ENCODE measurements at places on chromosomes 11 and 22.

DNA sequence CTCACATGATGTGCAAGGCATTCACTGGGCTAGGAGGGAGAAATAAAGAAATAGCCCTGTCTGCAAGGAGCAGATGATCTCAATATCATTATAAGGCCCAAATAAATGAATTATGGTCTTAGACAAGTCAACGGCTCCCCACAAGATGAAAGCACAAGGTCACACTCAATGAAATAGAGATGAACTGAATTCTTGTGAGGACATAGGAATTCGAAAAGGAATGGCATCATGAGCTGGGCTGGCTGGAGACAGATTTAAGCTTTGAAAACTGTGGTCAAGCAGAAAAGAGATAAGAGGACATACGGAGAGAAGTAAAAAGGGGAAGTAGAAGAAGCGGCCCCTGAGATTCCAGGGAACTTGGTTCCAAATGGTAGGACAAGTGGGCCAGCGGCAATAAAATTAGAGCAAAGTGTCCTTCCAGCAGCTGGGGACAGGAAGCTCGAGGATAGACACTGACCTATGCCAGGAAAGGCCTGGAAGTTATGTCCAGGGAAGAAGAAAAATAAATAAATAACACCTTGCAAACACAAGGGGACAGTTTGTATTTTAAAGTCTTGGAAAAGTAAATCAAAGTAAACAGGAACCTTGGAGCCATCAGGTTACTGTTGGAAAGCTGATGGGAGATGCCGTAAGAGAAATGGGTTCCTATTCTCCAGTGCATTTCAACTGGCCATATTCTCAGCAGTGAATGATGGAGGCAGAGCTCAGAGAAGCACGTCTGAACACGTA is 37.8 kb downstream of the GALNT18 start:
- no peak for DNase-seq

GRCh38 chr11:95296165-95296564 is 65.2 kb upstream of the SESN3 start:
- DNase-seq = no peak

DNA sequence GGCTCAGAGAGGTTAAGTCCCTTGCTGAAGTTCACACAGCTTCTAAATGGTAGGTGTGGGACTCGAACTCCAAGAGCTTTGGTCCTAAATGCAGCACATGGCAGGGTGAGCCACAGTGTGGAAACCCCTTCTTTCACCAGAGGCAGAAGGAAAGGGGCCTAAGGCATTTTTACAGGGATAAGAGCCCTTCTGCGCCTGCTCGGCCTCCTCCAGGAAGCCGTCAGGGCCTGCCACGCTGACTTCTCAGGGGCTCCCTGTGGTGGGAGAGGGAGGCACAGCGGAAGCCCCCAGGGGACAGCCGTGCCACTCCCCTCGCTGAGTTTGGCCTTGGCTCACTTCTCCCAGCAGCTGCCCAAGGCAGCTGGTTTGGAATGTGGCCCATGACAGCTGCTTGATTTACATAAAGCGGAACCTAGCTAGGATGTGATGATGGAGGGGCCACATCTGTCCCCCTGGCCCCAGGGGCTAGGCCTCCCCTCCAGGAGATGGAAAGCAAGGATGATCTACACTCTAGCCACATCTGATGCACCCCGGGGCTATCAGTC is 35.4 kb downstream of the CD82 start:
- no peak for DNase-seq

DNA sequence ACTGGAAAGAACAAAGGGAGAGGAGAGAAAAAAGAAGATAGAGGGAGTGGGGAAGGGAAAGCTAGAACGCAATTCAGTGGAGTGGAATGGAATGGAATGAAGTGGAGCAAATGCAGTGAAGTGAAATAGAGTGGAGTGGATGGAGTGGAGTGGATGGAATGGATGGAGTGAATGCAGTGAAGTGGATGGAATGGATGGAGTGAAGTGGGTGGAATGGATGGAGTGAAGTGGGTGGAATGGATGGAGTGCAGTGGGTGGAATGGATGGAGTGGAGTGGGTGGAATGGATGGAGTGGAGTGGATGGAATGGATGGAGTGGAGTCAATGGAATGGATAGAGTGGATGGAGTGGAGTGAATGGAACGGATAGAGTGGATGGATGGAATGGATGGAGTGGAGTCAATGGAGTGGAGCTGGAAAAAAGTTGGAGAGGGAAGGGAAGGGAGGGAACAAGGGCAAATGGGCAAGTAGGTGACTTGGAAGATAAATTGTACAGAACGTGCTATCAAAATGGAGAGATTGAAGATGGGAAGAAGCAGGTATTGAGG is 13.9 kb downstream of the IFITM10 start:
- no peak for DNase-seq

DNA sequence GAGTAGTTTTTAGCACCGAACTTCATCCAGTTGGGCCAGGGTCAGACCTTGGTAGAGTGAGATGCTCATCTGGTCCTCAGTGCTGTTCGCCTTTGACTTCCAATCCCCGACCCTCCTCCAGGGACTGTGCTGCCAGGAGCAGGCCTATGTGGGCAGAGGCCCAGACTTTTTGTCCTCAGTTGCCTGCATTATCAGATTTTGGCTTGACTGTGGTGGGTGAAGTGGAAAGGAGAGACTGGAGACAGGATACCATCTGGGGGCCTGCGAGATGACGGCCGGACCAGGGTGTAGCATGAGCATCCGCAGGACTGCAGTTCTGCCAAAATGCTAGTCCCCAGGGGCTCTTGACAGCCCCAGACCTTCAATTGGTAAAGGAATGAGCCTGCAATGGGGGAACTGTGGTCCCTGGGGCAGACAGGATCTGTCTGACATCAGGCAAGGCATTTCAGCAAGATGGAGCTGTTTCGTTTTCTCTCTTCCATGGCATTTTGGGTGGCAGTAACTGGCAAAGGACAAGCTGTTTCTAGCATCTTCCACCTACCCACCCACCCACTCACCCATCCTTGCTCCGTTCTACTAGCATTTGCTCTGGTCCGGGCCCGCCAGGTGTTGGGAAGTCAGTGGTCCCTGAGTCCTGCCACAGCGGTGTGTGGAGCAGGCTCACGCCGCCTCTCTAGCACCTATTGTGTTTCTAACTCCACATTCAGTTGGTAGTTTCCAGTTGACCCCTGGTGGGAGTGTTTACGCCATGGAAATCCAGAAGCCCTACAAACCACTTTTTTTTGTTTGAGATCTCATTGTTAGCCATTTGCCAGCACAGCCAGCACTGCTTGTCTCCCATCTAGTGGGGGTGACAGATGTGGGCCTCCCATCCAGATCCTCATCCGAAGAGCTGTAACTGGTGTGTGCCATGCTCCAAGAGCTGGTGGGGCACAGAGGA is 53.5 kb downstream of the OTOG start:
- DNase-seq = peak; percentile 2

GRCh38 chr11:20353829-20354434 is 9.6 kb upstream of the HTATIP2 start:
- DNase-seq = no peak

GRCh38 chr11:30344085-30344484 is 21.2 kb downstream of the ARL14EP start:
- DNase-seq = no peak

GRCh38 chr11:48116437-48117228 is 100.0 kb upstream of the OR4B1 start:
- no peak for DNase-seq

DNA sequence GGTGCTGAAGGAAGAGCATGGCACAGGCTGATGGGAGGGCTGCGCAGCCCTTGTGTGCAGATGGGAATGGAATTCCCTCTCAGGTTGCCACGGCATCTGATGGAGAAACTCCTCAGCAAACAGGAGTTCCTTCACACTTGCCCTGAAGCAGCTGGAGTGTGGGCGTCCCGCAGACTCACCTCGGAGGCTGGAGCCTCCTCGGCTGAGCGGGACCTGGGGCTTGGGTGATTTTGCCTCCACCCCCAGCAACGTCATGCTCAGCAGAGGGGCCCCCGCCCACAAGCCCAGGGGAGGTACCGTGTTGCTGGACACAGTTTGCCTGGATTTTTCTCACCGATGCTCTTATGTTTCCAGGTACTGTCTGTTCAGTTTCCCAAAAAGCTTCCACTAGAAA is 63.4 kb downstream of the MYO7A start:
- no peak for DNase-seq

DNA sequence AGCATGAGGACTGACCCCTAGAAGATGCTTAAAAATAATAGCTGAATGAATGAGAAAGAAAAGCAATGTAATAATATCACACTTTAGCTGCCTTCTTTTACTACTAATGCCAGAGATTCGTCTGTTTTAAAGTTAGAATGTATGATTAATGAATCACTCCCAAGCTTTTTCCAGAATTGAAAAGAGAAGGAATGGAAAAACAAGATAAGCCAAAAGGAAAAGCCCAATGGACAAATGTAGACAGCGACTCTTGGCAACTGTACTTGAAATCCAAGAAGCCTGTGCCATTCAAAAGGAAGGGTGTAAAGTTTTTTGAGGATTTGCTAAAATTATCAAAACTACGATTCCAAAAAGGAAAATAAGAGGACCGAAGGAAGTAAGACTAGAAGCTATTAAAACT is 40.8 kb upstream of the PAMR1 start:
- no peak for DNase-seq

DNA sequence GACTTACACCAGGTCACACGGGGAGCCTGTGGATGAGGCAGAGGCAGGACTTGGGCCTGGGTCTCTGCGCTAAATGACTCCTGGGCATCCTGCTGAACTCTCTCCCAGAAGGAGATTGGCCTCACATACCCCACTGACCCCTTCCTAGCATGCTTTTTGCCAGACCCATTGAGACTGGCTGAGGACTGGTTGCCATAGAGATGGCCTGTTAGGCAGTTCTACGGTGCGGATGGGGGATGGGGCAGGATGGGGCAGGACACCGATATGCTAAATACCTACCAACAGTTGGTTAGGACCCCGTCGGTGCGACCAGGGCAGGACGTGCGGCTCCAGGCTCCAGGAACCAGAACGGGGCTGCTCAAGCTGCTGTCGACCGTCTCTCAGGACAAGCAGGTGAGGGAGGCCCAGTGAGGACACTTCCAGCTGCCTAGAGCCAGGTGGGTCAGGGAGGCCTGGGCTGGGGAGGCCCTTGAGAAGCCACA is at the start of gene TSGA10IP:
TSS of gene TSGA10IP (plus strand) at position 51 of the 482 bp plus-strand sequence. CDS start at position 247, 196 bp downstream.
- no peak for DNase-seq

DNA sequence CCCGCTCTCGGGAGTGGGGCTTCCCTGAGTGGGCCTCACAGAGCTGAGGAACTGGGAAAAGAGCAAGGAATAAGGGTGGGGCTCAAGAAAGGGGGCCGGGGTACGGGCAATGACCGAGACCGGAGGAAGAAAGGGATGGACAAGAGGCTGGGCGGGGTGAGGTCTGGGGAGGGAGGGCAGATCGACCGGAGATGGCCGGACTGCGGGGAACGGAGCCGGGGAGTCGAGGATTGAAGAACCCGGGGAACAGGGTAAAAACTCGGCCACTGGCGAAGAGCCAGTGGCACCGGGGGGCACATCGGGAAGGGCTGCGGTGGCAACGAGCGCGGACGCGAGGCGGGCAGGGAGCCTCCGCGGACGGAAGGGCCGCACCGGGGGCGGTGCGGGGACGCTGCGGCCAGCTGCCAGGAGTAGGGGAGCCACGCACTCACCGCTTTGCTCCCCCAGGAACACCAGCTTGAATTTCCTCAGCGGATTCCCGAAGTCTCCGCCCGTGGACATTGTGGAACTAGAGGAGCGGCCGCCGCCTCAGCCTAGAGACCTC is 667 bp downstream of the RAB6A start:
- DNase-seq = no peak

DNA sequence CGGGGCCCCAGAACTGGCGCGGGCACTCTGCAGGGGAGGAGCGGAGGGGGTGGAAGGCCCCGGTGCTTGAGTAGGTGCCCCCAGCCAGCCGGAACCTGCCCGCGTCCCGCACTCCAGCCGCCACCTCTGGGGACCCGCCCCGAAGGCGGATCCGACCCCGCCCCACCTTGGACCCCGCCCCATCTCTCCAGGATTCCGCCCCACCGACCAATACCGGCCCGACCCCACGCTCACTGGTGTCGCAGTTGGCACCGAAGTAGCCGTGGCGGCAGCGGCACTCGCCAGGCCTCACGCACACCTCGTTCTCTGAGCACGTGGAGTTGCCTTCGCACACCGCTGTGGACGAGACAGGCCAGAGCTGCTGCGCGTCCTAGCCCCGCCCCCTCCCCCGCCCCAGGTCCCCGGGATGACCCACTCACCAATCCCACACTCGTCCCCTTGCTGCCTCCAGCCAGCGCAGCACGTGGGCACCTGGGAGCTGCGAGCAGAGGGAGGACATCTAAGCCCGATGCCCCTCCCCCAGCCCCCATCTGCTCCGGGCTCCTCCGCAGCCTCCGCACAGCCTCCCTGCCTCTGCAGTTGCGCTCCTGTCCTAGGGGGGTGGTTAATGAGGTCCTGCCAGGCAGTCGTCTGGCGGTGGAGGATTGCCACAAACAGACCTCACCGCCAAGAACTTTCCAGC is 6.0 kb downstream of the SCARF2 start:
- DNase-seq = no peak

- no peak for DNase-seq
Observed at GRCh38 chr11:101974255-101974654, 57.9 kb upstream of the ANGPTL5 start.

Measured in T-helper 2 cell treated with Interferon-gamma antibody and Interleukin-4, amounts not matched to agents 5 μg/mL and 100 μg/mL, for 36 hours (primary cell).